H1 (cell line): ENCODE measurements at places on chromosomes 7 and 10. TPM values are rescaled to one million over a fixed set of nuclear protein-coding genes. Genes with fewer than 3 reads are reported as not detected.

DNA sequence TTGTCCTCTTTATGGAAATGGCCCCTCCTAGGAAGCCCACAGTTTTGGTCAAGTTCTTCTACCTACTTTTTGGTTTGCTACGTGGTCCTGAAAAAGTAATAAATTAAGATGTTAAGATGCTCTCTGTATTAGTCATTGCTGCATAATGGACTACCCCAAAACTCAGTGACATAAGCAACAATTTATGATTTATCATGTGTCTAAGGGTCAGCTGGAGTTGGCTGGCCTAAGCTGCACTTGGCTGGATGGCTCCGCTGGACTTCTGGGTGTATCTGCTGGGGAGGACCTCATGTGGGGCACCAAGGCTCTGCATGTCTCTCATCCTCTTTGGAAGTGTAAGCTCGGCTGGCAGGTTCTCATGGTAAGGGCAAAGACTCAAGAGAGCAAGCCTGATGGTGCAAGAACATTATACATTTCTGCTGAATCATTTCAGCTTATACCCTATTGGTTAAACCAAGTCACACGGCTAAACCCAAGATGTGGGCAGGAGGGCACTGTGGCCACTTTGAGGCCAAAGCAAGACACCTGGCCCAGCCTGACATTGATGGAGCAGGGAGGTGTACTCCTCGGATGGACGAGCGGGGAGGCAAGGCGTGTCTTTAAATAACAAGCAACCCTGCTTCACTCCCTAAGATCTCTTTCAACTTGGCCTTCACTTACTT lies 47.7 kb downstream of the TBXAS1 start:
- DNase-seq: no peak
- H3K4me3 ChIP-seq: no peak overlapping the region
- H3K4me1 ChIP-seq: no peaks in the 10 kb centered on the region
- no peak overlapping the region for H3K27ac ChIP-seq

DNA sequence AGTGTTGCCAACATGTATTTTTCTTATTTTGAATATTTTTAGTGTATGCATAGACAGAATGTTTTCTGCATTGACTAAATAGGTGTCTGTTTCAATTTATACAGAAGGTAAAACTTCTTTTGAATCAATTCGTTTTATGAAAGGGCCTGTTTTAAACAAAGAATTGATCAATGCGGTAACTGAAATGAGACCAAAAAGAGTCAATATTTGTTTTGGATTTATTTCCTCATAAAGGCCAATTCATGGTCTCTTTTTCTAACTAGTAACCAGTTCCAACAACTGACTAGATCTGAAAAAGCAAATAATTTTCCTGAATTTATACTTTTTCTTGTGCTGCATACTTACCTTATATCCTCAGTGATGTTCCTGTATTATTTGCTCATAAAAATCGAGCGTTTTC lies 320.5 kb downstream of the DGKB start:
- H3K36me3 ChIP-seq: no peaks in the 10 kb centered on the region
- no peak for DNase-seq
- H3K4me1 ChIP-seq: no peaks in the 10 kb centered on the region
- no peak overlapping the region for H3K4me3 ChIP-seq
- H3K27ac ChIP-seq: no peak overlapping the region
- H3K27me3 ChIP-seq: no peaks in the 10 kb centered on the region

GRCh38 chr10:29736366-29737073 lies 101.7 kb upstream of the SVIL start:
- peaks cover 4% of the 10 kb centered on the region for H3K4me1 ChIP-seq
- no peaks in the 10 kb centered on the region for H3K27me3 ChIP-seq
- H3K27ac ChIP-seq: no peak overlapping the region

GRCh38 chr10:13441476-13441875 lies 87.3 kb downstream of the BEND7 start:
- H3K27ac ChIP-seq: no peak overlapping the region
- no peak overlapping the region for H3K4me3 ChIP-seq
- H3K4me1 ChIP-seq: peaks cover 4% of the 10 kb centered on the region
- peaks cover 7% of the 10 kb centered on the region for H3K27me3 ChIP-seq
- no peak for DNase-seq

DNA sequence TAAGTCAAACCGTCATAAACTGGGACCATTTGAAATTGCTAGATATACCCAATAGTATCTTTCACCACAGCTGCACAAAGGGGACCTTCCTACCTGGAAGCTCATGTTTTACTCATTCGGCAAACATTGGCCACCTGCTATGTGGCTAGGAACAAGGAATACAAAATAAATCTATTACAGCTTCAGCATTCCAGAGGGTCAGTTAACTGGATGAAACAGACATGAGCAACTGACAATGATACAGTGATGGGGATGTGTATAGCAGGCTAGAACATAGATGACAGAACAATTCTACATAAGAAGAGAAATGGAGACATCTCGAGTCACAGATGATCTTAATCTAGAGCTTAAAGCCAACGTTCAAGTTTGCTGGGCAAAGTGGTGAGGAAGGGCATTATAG lies 3.1 kb upstream of the SMURF1 start:
- no peaks in the 10 kb centered on the region for H3K36me3 ChIP-seq
- no peaks in the 10 kb centered on the region for H3K27me3 ChIP-seq
- no peak overlapping the region for H3K27ac ChIP-seq
- peaks cover under 1% of the 10 kb centered on the region; the same call in 1 of the 2 replicates for H3K4me1 ChIP-seq
- no peak for DNase-seq
- no peak overlapping the region for H3K4me3 ChIP-seq

DNA sequence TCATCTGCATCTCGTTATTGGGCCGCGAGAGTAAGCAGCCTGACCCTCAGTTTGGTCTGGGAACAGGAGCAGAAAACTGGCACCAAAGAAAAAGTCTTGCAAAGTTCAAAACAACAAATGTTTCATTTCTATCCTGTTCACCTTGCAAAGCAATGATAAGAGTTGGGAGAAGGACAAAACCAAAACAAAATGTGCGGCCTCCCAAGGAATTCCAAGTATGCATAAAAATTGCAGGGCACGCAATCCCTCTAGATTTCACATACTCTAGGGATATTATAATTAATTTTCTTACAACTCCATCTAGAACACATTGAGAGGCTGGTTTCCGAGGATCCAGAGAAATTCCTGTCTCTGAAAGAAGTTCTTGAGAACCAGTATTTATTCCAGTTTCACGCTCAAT lies 20.1 kb downstream of the CHUK start:
- H3K4me3 ChIP-seq: no peak overlapping the region
- DNase-seq: no peak
- peaks cover 30% of the 10 kb centered on the region for H3K36me3 ChIP-seq
- H3K27ac ChIP-seq: no peak overlapping the region

DNA sequence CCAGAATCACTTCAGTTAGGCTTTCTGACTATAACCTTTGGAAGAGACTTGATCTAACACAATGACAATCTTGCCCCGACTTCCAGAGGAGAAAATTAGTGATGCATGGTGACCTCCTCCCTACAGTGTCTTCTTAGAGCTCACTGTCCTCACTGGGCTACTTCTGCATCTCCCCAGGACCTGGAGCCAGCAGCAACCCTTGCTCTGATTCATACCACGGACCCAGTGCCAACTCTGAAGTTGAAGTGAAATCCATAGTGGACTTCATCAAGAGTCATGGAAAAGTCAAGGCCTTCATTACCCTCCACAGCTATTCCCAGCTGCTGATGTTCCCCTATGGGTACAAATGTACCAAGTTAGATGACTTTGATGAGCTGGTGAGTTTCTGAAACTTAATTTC lies 12.6 kb downstream of the CPA2 start:
- no peaks in the 10 kb centered on the region for H3K27me3 ChIP-seq
- no peaks in the 10 kb centered on the region; the same call in 1 of the 2 replicates for H3K4me1 ChIP-seq
- H3K4me3 ChIP-seq: no peak overlapping the region
- no peak for DNase-seq

GRCh38 chr7:155208681-155209477 lies 88.8 kb upstream of the INSIG1 start:
- DNase-seq: no peak
- peaks cover 14% of the 10 kb centered on the region; the same call in 1 of the 2 replicates for H3K4me1 ChIP-seq
- H3K4me3 ChIP-seq: no peak overlapping the region
- H3K27me3 ChIP-seq: no peaks in the 10 kb centered on the region
- no peak overlapping the region for H3K27ac ChIP-seq

GRCh38 chr7:66928388-66928787 lies 7.4 kb downstream of the TMEM248 start:
- no peaks in the 10 kb centered on the region for H3K27me3 ChIP-seq
- H3K36me3 ChIP-seq: peaks cover 6% of the 10 kb centered on the region
- no peak overlapping the region for H3K4me3 ChIP-seq
- no peak overlapping the region for H3K27ac ChIP-seq
- H3K4me1 ChIP-seq: peaks cover 3% of the 10 kb centered on the region

- no peak overlapping the region for H3K4me3 ChIP-seq
- no peaks in the 10 kb centered on the region for H3K36me3 ChIP-seq
- DNase-seq: no peak
- no peak overlapping the region for H3K27ac ChIP-seq
Measured at GRCh38 chr7:54841772-54842697, 83.0 kb upstream of the SEC61G start.

DNA sequence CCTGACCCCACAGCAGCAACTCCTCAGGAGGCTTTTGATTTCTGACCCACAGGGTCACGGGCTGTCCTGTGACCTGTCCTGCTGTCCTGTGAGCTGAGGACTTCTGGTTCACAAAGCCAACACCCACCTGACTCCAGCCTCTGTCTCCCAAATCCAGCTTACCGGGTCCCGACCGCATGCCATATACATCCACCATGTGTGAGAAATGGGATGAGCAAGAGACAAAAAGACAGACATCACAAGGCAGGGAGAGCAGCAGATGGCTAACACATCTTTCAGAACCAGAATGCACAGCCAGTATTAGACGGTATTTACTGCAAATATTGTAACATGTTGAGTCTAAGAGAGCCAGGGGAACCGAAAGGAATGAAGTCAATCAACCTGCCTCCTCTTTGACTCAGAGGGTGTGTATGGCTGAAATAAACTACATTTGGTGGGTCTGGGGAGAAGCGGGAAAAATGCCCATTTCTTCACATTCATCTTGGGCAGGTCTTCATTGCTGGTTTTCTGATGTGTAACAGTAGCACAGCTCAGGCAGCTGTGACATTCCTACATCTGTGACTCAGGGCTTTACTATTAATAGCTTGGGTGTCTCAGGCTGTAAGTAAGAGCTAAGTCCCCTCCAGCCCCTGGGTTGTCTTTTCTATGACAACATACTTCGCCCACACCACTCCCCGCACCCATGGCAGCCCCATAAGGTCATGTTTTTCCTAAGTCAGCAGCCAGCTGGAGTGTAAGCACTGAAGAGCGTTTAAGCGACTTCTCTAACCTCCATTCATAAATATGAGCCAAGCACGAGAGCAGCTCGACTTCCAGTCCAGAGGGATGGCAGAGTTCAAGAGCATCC lies 25.0 kb downstream of the ABLIM1 start:
- DNase-seq: no peak
- no peak overlapping the region for H3K4me3 ChIP-seq

GRCh38 chr7:17056491-17057142 lies 174.8 kb upstream of the AGR3 start:
- no peaks in the 10 kb centered on the region for H3K4me1 ChIP-seq
- no peaks in the 10 kb centered on the region for H3K27me3 ChIP-seq
- no peaks in the 10 kb centered on the region for H3K36me3 ChIP-seq
- H3K4me3 ChIP-seq: no peak overlapping the region

DNA sequence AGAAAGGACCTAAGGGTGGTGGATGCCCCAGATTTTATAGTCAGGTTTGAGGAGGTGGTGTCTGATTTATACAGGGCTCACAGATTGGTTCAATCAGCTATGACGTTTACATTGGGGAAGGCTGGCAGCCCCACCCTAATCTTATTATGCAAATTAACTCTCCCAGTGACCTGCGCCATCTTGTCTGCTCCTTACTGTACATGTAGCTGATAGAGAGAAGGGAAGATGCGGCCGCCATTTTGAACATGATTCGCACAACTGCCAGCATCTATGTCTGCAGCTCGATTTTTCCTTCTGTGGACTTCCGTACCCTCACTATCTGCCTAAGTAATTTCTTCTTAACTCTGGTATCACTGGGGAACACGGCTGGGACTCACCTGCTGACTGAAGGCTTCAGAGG lies 619.0 kb upstream of the DPP6 start:
- no peak overlapping the region for H3K27ac ChIP-seq
- DNase-seq: no peak
- H3K27me3 ChIP-seq: no peaks in the 10 kb centered on the region
- H3K4me1 ChIP-seq: peaks cover 6% of the 10 kb centered on the region
- H3K4me3 ChIP-seq: no peak overlapping the region

DNA sequence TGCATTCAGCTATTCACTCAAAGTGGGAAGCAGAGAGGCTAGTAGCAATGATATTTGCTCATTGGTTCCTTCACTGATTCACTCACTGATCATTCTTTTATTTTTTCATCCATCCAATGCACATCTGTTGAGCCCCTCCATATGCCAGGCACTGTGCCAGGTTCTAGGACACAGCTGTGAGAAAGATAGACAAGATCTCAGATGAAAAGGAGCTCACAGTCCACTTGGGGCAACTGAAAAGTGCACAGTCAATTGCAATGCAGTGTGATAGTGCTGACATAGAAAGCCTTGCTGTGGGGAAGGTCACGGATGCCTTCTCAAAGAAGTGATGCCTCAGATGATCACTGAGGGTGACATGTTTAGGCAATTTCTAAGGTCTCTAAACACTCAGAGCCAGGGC lies 262.3 kb downstream of the PTEN start:
- no peaks in the 10 kb centered on the region for H3K4me1 ChIP-seq
- no peak for DNase-seq
- H3K36me3 ChIP-seq: no peaks in the 10 kb centered on the region
- H3K4me3 ChIP-seq: no peak overlapping the region
- no peaks in the 10 kb centered on the region for H3K27me3 ChIP-seq
- no peak overlapping the region for H3K27ac ChIP-seq

GRCh38 chr7:142611566-142612236 lies 137.6 kb upstream of the PRSS1 start:
- H3K36me3 ChIP-seq: no peaks in the 10 kb centered on the region
- no peak overlapping the region for H3K4me3 ChIP-seq
- no peak for DNase-seq
- H3K27ac ChIP-seq: no peak overlapping the region
- no peaks in the 10 kb centered on the region for H3K27me3 ChIP-seq

- H3K4me3 ChIP-seq: no peak overlapping the region
- no peaks in the 10 kb centered on the region for H3K36me3 ChIP-seq
- no peak overlapping the region for H3K27ac ChIP-seq
- H3K4me1 ChIP-seq: no peaks in the 10 kb centered on the region
- no peak for DNase-seq
- H3K27me3 ChIP-seq: peaks cover 14% of the 10 kb centered on the region
Measured at GRCh38 chr10:133226251-133226808, 3.7 kb upstream of the UTF1 start.

Gene SHTN1
- polyA plus RNA-seq: 1.7 and 3.3 TPM in 2 replicates

Gene NUB1
- polyA plus RNA-seq: 20.5 and 22.1 TPM in 2 replicates

Gene ANKRD30A
- not detected in 2 replicates for polyA plus RNA-seq

Gene DNAH11
- 1.5 and 1.8 TPM in 2 replicates for polyA plus RNA-seq

Gene CAMK2B
- polyA plus RNA-seq: 0.05 and 0.14 TPM in 2 replicates

Gene MYOZ1
- polyA plus RNA-seq: 3.0 and 3.3 TPM in 2 replicates

Gene NPFFR1
- 0.02 and 0.03 TPM in 2 replicates for polyA plus RNA-seq
